Activated CD4-positive, alpha-beta memory T cell treated with anti-CD3 and anti-CD28 coated beads, Interleukin-2, amount 10 ng/mL, durations not matched to agents 7 days and 5 days (primary cell): ENCODE measurements at places on chromosomes 11 and 22.

DNA sequence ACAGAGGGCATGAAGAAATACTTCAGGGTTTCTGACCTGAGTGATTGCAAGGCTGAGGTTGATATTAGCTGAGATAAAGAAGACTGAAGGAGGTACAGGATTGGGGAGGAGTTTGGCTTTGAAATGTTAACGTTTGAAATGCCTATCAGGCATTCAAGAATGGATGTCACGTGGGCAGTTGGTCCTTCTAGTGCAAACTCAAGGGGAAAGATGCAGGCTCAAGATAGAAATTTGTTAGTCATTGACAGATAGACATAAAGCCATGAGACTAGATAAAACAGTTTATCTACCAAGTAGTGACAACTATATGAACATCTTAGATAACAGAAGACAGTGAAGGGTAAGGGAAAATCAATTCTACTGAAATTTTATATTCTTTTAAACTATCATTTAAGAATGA, 23.1 kb downstream of the TTC17 start:
- no peak for DNase-seq

DNA sequence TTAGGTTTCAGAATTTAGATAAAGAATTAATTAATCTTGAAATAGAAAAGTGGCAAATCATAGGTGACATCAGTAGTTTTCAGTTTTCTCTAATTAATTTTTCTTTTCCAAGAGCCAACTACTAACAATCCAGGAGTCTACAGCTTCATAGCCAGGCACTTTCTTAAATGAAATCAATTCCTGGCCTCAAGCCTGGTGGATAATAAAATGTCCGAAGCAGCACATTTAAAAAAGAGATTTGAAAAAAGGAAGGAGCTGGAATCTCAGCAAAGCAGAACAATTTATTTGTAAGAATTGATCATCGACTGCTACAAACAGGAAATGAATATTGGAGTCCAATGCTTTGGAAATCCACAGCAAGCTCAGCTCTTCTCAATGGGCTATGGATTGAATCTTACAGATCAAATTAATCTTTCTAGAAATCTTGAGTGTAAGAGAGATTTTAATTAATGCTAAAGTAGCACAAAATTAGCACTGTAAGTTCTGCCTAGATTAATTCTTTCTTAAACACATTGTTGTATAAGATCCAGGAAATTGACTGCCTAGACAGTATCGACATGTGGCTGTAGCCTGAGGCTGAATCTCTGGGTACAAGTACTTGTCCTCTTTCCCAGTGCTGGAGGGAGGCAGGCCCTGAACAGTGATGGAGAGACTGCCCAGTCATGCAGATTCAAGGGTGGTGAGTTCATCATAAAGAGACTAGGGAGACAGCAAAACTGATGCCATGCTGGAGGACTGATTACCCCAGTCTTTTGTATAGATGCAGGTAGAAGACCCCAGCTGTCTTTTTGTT, 167.8 kb upstream of the POU2AF2 start:
- no peak for DNase-seq

- DNase-seq: no peak
Measured at GRCh38 chr11:102553835-102554282, 23.3 kb upstream of the MMP7 start.

DNA sequence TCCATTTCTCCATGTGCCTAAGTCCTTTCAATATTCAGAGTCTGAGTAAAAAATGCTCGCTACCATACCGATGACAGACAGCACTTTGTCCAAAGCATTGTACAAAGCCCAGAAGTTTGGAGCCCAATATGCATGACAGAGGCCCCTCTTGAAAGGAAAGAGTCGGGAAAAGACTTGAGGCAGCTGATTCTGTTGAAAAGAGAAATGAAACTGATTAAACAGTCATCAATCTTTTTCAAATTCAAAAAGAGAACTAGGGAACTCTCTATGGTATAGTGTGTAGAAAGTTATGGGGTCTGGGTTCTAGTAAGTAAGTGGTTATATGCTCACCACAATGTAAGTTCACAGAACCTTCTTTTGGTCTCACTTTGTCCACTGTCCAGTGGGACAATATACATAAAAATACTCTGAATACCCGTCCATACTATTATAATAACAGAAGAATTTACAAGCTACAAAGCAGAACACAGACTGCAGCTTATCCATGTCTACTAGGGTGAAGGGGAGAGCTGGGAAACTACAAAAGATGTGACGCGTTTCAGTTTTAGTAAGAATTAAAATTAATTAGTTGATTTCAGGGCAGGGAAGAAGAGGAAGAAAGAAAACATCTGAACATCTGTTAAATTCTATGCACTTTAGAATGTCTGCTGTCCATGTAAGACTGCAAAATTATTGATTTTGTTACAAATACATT, 26.7 kb downstream of the ALG8 start:
- no peak for DNase-seq
